Dermis blood vessel endothelial cell (primary cell): ENCODE measurements at places on chromosomes 4 and X.

GRCh38 chr4:54497947-54498346 is 159.8 kb upstream of the KIT start:
- no peak for DNase-seq

DNA sequence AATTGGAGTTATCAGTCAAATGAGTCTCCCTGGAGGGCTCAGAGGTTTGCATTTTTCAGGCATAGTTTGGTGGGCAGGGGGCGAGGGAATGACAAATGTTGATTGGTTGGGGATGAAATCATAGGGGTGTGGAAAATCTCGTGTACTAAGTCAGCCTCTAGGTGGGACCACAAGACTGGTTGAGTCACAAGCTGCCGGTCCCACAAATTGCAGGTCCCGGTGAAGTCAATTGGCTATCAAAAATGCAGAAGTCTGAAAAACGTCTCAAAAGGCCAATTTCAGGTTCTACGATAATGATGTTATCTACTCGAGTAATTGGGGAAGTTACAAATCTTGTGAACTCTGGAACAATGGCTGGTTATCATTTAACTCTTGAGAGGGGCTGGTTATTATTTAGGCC is 98.8 kb upstream of the DHX15 start:
- DNase-seq, result no peak

GRCh38 chr4:176377780-176378179 is 58.0 kb downstream of the SPCS3 start:
- peak; percentile 58 for DNase-seq

DNA sequence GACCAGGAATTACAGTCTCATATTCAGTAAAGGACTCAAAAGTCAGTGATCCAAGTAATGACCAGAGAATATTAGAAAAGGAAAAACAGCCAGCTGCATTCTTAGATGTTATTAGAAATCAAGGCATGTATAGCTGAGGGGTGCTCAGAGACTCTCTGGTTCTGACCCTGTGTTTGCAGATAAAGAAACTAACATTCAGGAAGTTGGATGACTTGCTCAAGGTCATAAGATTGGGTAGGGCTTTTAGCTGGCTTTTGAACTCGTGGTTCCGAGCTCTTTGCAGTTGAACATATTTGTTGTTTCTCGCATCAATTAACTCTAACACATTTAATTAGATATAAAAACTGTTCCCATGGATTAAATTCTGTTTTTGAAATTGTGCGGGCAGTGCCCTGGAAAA is 62.5 kb upstream of the ENPP6 start:
- no peak for DNase-seq

DNA sequence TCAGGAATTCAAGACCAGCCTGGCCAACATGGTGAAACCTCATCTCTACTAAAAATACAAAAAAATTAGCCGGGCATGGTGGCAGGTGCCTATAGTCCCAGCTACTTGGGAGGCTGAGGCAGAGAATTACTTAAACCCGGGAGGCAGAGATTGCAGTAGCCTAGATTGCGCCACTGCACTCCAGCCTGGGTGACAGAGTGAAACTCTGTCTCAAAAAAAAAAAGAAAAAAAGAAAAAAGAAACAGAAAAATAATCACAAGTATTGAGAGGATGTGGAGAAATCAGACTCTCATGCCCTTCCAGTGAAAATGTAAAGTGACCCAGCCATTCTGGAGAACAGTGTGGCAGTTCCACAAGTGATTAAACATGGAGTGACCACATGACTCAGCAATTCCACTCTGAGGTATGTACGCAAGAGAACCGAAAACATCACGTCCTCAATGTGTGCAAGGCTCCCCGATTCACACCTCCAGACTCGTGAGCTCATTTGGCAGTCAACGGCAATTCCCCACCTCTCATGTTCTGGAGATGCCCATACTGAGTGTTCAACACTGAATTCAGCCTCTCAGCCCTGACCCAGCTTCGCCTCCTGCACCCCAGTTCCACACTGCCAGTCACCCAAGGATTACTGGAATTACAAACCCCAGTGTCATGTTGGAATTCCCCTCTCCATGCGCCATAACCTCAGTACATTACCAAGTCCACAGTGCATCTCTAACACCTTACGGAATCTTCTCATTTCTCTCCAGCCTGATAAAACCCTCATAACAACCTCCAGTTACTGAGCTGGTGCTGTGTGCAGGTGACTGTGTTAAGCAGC is 21.1 kb downstream of the ACOX3 start:
- DNase-seq, result no peak

- no peak for DNase-seq
These were observed 74.5 kb downstream of the MGST2 start for GRCh38 chr4:139740121-139740520.

GRCh38 chr4:74056114-74056857 is 17.8 kb upstream of the CXCL3 start:
- no peak for DNase-seq

DNA sequence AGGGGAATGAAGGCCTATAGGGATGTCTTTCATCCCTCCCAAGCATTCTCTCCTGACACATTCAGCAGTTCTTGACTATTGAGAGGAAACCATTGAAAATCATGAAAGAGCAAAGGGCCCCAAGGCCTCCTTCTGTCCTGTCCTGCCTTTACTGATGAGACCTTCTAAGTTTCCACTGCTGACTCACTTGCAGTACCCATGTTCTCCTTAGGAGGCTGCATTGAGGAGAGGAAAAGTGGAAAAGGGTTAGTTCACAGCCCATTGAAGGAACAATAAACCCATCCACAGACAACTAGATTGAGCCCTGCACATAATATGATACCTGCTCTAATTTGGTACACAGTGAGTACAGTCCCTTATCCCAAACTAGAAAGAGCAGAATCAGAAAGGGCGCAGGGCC is 115.1 kb upstream of the PNPLA4 start:
- DNase-seq, result no peak

DNA sequence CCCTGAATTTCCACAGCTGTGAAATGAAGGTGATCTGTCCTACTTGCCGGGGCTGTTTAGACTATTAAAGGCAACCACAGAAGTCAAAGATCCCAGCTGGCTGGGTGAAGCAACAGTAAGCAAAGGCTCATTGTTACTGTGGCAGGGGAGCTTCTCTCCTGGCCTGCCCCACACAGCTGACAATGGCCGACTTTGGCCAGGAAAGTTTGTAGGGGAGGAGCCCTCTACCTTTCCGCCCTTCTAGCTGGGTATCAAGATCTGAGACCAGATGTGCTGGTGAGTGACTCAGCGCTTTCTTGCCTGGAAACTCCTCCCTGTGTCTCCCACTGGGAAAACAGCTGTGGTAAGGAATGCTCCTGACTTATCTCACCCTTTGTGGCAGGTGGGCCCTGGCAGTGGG is 21.1 kb downstream of the RASSF6 start:
- peak; percentile 15 for DNase-seq

- DNase-seq, result no peak
These were observed 56.5 kb upstream of the PROM1 start for GRCh38 chr4:16140231-16140878.

- DNase-seq, result peak; percentile 47
These were observed 175.6 kb downstream of the SNCA start for GRCh38 chr4:89661173-89661899.

DNA sequence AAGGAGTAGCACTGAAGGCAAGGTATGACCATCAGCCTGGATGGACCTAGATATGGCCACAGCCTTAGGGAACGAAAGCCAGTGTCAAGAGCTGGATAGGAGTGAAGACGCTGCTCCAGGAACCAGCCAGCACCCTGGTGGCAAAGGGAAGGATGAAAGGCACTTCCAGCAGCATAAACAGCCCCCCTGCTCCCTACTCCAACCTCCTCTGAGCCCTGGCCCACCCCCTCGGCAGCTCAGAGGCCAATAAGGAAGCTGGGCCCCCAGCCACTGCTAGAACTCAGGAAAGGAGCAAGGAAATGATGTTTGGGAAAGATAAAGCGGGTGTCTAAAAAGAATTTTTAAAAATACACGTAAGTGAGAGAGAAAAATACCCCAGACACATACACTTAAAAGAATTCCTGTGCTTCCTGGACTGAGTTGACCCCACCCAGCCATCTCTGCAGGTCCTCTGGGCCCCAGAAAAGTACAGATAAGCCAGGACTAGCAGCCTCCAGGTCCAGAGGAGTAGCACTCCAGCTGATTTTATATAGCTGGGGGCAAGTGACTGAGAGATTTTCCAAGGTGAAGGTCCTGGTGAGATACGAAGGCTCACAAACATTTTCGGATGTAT is 170.4 kb downstream of the SHROOM4 start:
- peak; percentile 90 for DNase-seq
